Gastrocnemius medialis (tissue), 4 donors: ENCODE measurements at places on chromosomes 12 and 14. TPM values are rescaled to one million over a fixed set of nuclear protein-coding genes. Genes with fewer than 3 reads are reported as not detected.

DNA sequence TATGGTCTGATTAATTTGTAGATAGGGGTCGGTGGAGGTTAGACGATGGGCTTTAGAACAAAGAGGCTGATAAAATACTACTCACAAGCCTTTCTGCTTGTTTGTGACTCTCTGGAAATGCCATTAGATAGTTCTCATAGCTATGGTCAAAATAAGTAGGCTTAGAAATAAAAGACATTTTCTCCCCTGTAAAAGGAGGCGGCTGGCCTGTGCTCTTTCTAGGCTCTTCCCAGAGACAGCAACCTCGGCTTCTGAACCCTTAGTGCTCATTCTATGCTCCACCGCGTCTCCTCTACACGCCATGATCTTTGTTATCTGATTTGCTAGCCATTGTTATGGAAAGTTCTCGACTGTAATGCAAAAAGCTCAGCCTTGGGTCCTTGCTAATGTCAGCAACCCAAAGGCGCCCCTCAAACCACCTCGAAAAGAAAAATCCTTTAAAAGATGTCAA, 64.5 kb downstream of the CRADD start:
- DNase-seq = no peak

DNA sequence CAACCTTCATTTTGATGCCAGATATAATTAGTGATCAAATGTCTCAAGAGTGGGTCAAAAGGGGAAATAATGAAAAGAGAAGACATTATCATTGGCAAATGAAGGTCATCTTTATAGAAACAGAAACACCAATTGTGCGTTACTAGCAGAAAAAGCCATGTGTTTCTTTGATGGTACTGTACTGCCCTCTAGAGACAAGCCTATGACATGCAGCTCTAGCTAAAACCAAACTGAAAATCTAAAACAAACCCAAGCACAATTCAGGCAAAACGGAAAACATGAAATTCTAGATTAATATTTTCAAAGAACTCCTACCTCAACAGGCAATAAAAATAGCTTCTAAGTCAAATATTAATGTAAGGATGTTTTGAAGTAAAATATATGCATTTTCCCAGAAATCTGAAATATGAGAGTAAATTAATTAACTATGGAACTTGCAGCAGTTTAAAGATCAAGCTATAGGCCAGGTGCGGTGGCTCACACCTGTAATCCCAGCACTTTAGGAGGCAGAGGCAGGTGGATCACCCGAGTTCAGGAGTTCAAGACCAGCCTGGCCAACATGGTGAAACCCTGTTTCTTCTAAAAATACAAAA, 115.4 kb downstream of the KLHL28 start:
- no peak for DNase-seq

GRCh38 chr12:56020423-56021184, at the start of gene IKZF4:
Gene IKZF4 (plus strand): TSS chr12:56021043. CDS start chr12:56021494, 451 bp downstream.
- DNase-seq = no peak

GRCh38 chr12:42234970-42235369, 3.1 kb downstream of the YAF2 start:
- no peak for DNase-seq

GRCh38 chr14:21917699-21918436, 244.2 kb upstream of the OR4E1 start:
- DNase-seq = no peak

GRCh38 chr12:113096675-113097461, 38.7 kb downstream of the RASAL1 start:
- DNase-seq = no peak

GRCh38 chr12:19192710-19193109, 63.2 kb downstream of the PLEKHA5 start:
- DNase-seq = no peak

GRCh38 chr14:95256776-95257060, 63.0 kb downstream of the CLMN start:
- no peak for DNase-seq

DNA sequence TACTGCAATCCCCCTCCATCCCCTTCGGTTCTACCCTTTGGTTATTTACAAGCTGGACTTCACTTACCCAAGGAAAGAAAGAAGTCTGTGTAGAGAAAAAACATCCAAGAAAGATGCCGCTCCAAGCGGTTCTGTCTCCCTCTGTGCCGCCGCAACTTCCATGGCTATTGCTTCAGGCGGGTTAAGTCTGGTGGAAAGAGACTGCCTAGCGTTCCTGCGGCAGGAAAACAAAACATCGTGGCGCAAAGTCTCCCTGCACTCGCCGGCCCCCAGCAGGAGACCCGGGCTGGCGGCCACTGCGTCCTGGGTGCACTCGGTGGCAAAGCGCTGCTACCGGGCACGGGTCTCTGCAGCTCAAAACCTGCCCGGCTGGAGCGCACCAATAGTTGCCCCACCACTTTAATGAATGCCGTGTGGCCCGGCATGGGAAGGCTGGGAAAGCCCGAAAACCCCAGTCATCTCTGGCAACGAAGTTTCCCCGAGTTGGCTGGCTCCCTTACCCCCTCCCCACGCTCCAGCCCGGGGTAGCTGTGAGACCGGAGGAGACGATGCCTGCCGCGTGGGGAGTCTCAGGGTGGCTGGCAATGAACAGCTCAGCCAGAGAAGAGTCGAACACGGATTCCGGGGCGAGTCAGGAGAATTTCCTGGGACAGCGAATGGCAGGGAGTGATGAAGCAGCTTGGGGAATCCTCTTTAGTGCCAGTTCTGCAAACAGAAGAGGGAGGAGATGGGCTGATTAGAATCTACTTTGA, 3.5 kb upstream of the KCNK10 start:
- no peak for DNase-seq

DNA sequence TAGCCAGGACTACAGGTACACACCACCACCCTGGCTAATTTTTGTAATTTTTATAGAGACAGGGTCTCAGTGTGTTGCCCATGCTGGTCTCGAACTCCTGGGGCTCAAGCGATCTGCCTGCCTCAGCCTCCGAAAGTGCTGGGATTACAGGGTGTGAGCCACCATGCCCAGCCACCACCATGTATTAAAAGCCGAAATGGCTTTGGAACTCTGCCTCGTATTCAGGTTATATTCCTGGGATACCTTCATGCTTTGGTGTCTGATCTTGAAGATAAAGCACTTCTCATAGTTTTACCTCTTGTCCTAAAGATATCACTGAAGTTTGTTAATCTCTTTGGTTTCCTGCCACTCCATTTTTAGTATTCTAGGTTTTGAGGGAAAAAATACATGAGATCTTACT, 47.2 kb downstream of the MYO1H start:
- DNase-seq = no peak

GRCh38 chr14:91484744-91485143, 25.4 kb downstream of the PPP4R3A start:
- no peak for DNase-seq

The WSCD2 gene
- not detected for total RNA-seq

The PKP2 gene
- total RNA-seq = 3.5 TPM

The SPIC gene
- not detected for total RNA-seq

The MIP gene
- total RNA-seq = not detected

The SLC6A12 gene
- total RNA-seq = not detected

The KRT79 gene
- not detected for total RNA-seq

The ZNF385A gene
- 17.0 TPM for total RNA-seq
